ENCODE measurements at places on chromosomes 5 and 9.

DNA sequence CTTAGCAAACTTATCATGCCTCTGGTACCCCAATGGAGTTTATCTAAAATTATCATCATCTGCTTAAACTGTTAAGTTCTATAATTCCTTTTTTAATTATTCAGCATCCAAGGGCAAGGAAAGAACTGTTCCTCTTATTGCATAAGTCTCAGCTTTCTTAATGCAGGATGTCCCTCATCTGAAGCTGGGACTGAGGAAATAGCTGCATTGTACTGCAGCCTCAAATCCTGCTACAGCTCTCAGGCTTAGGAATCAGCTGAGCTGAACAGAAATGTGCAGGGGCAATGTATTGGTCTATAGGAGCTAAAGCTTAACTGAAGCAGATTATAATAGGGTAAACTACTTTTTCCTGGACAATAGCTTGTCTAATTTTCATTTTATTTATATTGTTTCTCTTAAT lies 48.0 kb downstream of the HAPLN1 start:
- no peak for DNase-seq

DNA sequence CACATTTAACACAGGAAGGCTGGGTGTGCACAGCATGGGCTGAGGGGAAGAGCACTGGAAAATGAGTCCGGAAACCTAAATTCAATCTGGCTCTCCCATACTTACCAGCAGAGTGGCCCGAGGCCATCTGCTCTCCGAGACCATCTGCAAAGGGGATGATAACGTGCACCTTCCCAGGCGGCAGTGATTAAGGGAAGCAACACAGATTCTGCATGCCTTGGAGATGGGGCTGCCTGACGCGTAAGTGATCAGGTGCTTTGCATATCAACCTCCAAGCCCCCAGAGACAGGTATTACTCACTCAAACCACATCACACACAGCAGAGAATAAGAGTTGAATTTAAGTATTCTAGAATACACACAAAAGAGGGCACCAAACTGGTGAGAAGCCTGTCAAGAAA lies 9.1 kb downstream of the EPB41L4B start:
- no peak for DNase-seq

DNA sequence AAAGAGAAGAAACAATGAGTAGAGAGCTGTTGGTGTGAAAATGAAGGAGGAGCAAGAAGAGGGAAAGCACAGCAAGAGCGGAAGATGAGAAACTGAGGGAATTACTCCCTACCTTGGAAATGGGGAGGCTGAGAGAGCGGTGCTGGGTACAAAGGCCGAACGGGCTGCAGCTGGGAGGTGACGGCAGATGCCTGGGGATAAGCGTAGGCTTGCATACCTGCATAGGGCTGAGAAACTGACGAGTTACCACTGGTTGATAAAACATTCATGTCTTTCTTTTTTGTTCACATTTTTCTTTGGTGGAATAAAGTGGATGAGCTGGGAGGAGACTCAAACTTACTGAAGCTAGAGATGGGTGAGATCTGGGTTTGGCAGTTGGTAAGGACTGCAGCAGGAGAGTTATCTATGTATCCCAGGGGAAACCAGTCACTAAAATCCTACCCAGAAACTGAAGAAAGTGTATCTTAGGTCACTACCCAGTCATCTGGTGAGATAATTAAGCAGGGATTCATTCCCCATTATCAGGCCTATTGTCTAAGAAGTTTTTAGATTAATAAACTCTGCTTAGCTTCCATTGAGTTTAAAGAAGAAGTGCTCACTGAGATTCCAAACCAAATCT lies 34.8 kb downstream of the FKBP15 start:
- no peak for DNase-seq

GRCh38 chr5:17346811-17347210 lies 129.4 kb downstream of the BASP1 start:
- no peak for DNase-seq

DNA sequence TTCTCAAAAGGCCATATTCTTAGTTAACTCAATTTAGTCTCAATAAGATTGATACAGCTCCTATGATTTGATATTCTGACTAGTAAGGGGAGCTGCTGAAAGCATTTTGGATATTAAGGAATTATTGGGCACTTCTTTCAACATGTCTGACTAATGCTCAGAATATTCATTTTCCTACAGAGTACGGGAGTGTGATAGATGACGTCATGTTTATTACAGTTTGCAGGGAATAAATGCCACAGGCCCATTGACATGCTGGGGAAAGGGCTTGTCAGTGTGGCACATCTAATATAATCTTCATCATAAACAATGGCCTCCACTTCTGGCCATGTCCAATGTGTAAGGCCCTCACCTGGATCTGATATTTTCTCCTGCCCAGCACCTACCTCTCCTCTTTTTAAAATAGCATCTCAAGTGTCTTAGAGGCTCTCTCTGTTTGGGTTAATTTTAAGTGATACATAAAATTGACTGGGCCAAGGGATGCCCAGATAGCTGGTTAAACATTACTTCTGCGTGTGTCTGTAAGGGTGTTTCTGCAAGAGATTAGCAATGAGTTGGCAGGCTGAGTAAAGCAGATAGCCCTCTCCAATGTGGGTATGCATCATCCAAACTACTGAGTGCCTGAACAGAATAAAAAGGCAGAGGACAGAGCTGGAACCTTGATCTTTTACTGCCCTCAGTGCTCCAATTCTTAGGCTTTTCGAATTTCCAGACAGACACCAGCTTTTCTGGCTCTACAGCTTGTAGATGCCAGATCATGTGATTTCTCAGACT lies 99.3 kb downstream of the SLC24A2 start:
- no peak for DNase-seq

GRCh38 chr5:113433071-113433470 lies 1.7 kb downstream of the TSSK1B start:
- no peak for DNase-seq

DNA sequence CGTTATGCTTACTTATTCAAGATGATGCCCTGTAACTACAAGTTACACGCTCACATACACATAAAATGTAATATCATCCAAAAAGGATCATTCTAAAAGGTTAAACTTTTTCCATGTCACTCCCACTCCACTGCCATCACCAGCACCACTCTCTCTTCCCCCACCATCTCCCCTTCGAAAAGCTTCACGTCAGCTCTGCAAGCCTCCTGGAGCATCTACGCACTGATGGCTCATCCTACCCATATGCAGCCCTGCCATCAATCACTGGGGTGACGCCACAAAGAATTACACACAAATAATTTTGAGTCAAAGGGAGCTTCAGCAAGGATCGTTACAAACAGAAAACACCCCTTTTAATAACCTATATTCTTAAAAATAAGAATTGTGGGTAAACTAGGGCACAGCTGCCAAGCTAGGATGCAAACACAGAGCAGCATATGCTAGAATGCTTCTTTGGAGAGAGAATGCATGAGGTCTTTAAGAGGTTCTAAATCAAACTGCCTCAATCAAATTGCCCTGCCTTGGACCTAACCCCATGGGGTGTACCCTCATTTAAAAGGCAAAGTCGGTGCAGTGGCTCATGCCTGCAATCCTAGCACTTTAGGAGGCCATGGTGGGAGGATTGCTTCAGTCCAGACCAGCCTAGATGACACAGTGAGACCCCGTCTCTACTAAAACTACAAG lies 56.1 kb downstream of the SHB start:
- no peak for DNase-seq

DNA sequence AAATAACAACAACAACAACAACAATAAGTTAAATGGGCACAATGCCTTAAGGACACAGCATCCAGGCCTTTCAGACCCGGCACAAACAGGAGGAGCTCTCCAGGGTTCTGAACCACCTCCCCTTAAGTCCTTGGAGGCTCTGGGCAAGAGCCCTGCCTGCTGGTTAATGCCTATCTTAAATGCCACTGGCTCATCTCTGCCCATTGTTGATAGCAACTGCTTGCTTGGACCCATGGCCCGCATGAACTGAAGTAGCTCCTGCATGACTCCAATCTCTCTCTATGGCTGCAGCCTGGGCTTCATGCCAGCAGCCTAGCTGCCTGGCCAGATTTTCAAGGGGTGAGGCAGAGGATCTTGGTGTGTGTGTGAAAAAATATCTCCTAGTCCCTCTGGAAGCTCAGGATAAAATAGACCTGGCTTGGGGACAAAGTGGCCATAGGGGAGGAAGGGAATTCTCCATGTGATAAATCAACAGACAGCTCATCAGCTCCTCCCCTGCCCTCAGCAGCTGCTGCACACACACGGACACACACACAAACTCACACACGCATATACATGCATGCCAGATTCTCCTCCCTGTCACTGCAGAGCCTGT lies 27.4 kb downstream of the FAM219A start:
- DNase-seq, result peak; percentile 49

DNA sequence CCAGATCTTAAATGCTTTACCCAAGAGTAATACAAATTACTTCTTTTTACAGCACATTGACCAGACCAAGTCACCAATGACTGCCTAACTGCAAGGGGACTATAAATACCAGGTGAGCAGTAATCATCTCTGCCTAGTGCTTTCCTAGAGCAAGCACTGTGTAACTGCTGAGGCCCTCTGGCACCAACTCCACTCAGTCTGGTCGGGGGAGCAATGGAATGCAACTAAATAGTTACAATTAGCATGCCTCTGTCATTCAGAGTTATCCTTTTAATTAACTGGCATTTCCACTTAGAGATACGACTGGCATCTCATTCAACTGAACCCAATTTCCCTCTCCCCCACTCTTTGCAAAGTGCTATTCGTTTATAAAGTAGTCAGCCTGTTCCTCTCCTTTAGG lies 1309.1 kb upstream of the DMAC1 start:
- no peak for DNase-seq

DNA sequence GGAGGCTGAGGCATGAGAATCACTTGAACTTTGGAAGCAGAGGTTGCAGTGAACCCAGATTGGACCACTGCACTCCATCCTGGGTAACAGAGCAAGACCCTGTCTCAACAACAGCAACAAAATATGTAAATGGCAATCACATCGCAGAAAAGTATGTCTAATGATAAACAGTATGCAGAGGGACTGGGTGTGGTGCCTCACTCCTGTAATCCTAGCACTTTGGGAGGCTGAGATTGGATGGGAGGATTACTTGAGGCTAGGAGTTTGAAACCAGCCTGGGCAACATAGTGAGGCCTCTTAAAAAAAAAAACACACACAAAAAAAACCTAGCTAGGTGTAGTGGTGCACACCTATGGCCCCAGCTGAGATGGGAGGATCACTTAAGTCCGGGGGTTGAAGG lies 40.3 kb downstream of the HSDL2 start:
- no peak for DNase-seq

DNA sequence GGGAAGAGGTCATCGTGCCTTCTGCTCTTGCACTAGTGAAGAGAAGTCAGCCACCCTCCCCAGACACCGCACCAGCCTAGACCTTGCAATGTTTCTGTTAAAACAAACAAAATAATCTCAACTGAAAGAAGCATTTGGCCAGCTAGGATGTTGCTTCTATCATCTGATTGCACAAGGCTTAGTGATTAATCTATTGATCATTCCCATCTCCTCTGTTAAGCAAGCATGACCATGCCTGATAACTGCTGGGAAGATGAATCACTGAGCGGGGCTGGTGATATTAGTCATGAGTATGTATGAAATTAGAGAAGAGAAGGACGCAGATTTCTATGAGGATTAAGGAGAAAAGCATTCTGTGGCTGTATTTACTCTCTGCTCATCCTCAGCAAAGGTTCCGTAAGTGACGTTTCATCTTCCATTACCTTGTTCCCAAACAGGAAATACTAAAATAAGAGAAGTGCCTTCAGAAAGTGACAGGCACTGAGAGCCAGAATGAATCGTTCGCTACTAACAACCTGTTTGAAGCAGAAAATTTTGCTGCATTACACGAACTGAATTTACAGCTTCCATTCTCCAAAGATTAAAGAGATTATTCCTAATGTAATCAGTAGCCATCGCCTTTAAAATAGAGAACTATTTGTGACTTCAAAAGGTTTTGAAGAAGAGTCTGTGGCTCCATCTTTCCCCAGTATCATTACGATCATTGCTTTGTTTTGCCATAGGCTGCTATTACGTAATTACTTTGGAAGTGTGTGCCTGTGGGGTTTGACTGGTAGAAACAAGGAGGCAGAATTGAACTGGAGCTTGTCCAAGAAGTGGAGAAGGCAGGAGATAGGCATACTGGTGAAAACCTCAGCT lies 219.1 kb downstream of the MED10 start:
- no peak for DNase-seq

- no peak for DNase-seq
These were observed 76.4 kb downstream of the TTLL11 start for GRCh38 chr9:122016744-122017143.

- DNase-seq, result no peak
These were observed 214.8 kb downstream of the PAX5 start for GRCh38 chr9:36818965-36819870.

GRCh38 chr9:114282926-114283325 lies 40.0 kb upstream of the ORM1 start:
- no peak for DNase-seq

GRCh38 chr5:173550641-173551040 lies 65.8 kb downstream of the BOD1 start:
- no peak for DNase-seq

DNA sequence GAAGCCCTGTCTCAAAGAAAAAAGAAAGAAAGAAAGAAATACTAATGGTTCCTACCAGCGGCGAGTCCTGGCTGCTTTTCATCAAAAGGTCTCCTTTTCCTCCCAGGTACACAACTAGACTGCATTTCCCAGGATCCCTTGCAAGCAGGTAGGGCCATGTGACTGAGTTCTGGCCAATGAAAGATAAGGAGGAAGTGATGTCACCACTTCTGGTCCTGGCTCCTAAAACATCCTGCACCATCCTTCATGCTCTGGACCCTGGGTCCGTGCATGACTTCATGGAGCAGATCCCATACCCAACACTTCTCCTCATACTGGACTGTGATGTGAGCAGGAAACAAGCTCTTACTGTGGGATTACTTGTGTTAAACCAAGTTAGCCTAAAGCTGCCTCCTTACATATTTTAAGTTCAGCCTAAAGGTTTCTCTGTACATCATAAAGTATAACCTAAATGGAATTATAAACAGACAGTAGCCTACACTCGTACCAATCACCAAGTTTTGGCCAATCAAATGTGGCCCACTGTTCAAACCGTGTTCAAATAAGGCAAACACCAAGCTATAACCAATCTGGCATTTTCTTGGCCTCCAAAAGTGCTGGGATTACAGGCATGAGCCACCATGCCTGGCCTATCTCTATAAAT lies 30.2 kb upstream of the FUBP3 start:
- no peak for DNase-seq

DNA sequence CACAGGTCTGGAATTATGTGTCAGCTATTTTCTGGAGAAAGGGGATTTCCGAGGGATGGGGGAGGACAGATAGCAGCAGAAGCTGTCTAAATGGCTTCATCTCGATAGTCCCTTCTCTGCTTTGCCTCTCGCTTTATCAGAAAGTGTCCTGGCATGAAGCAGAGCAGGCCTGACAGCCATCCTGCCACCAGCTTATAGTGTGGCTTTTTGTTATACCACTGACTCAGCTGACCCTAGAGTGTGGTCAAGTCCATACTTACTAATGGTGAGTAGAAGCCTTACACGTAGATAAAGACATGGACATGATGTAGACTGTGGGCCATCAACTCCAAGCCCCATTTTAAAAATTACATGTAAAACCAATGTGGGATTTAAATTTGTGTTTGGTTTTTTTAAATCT lies 50.0 kb downstream of the RCL1 start:
- no peak for DNase-seq

GRCh38 chr9:127684576-127684975 lies 22.2 kb upstream of the CFAP157 start:
- DNase-seq, result no peak

- DNase-seq, result no peak
These were observed 4.2 kb upstream of the SEMA4D start for GRCh38 chr9:89502038-89502601.

GRCh38 chr9:89483592-89484474 lies 14.1 kb downstream of the SEMA4D start:
- DNase-seq, result no peak
